ENCODE measurements at places on chromosomes 3 and 15.

DNA sequence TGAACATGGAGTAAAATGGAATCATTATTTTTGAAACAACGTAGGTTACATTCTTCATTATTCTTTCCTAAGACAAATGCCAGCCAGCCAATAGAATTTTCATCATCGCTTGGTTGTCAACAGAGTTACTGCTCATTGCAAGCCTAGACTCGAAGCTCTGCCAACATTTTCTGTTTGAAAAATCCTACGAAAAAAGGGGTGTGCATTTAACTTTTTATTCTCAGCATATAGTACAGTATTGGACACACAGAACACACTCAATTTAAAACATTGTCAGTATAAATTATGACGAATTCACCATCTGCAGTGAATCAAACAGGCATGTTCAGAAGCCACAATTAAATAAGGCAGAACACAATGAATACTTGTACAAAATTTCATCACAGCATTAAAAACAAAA is 232.1 kb downstream of the NR1D2 start:
- DNase-seq: no peak

DNA sequence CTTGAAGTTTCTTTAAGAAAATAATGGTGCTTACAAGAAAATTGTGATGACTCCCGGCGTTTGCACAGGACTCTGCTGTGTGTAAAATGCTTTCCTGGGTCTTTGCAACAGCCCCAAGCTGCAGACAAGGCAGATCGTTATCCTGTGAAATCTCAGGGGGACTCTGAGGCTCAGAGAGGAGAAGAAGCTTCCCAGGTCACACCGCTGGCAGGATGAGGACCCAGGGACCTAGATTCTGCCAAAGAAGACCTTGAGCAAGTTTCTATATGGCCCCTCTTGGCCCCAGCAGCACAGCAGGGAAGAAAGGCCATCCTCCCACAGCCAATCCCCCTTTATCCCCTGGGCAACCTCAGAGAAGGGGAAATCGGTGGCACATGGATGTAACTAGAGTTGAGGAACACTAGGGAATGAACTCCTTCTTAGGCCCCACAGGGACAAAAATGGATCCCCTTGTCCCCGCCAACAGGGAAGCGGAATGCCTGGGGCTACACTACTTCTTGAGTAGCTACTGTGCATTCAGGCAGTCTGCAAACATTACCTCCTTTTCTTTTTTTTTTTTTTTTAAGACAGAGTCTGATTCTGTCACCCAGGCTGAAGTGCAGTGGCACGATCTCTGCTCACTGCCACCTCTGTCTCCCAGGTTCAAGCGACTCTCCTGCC is 72.8 kb downstream of the CPN2 start:
- no peak for DNase-seq

DNA sequence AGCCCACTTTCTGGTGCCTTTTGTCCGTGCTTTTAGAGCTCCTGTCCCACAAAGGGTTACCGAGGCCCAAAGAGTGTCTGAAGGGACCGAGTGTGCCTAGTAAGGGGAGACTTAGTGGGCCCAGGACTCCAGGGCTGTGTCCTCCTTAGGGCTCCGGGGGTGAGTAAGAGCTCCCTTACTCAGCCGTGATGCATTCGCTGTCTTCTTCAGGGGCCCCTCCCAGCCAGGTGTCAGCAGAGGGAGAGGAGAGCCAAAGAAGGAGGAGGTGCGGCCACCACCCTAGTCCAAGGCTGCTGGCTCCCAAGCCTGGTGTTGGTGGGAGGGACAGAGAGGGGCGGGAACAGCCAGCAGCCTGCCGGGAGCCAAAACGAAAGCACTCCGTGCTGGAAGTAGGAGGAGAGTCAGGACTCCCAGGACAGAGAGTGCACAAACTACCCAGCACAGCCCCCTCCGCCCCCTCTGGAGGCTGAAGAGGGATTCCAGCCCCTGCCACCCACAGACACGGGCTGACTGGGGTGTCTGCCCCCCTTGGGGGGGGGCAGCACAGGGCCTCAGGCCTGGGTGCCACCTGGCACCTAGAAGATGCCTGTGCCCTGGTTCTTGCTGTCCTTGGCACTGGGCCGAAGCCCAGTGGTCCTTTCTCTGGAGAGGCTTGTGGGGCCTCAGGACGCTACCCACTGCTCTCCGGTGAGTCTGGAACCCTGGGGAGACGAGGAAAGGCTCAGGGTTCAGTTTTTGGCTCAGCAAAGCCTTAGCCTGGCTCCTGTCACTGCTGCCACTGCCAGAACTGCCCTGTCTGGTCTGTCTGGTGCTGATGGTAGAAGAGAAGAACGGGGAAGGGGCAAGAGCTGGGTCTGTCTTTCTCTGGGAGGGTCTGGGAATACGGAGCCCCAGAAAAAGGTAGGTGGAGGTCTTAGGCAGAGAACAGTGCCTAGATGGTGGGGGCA is at the start of gene IL17RC:
Gene IL17RC (plus strand): TSS at position 365 of the 947 bp plus-strand sequence. CDS start 218 bp downstream, at position 583.
- DNase-seq: peak; percentile 79

DNA sequence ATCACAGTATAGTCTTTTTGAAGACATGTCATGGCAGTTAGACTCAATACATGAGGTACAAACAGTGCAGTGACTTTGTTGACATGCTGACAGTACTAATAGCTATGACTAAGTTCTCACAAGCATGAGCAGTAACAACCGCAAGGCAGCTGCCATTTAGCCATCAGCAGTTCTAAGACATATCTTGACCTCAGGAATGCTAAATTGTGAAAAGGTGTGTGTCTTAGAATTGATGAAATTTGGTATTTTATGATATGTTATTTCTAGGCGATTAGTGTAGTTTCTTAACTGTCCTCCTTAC is 60.7 kb upstream of the FURIN start:
- DNase-seq: no peak

- no peak for DNase-seq
These were observed 3.6 kb downstream of the TRA2B start for GRCh38 chr3:185934174-185934557.

- DNase-seq: no peak
These were observed 145.9 kb upstream of the LIPC start for GRCh38 chr15:58285921-58286278.
